Stimulated activated CD8-positive, alpha-beta memory T cell treated with anti-CD3 and anti-CD28 coated beads, Interleukin-4, amount 100 ng/mL, for 24 hours (primary cell): ENCODE measurements at places on chromosomes 5 and 9.
A peak's percentile ranks its signal among the peaks of the same experiment; 100 is the strongest.

DNA sequence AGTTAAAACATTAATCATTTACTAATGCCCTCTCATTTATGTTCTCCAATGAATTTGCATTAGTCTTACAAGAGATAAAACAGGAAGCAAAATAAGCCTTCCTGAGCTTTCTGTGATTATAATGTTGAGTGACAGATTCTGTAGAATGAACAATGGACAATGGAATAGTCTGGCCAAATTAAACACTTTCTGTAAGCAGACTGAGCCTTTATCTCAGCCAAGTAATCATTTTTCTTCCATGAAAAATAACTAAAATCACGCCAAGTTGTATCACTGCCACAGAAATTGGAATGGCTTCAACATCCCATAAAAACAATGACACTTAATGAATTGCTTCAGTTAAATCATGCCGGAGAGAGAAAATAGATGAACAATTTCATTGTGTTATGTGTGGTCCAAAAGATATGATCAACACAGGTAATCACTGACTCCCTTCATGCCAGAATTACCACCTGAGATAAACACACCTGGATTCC lies 63.0 kb downstream of the TSSK1B start:
- DNase-seq = no peak

- DNase-seq = no peak
Observed at GRCh38 chr5:151107084-151107483, 26.2 kb upstream of the TNIP1 start.

DNA sequence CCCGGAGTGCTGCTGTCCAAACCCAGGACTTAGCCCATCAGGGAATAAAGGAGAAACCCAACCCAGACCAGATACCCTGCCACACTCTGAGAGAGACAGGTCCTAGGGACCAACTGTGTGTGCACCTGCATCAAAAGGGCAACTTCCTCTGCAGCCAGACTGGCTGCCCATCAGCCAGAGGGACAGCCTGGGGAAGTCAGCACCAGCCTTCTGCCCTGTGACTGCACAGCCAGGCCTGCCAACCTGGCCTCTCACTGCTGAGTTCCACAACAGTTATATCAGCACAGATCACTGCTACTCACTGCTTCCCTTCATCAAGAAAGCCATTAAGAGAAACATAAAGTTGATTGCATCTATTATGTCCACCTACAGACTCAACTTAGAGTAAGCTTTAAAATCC lies 18.0 kb downstream of the GABBR2 start:
- no peak for DNase-seq

DNA sequence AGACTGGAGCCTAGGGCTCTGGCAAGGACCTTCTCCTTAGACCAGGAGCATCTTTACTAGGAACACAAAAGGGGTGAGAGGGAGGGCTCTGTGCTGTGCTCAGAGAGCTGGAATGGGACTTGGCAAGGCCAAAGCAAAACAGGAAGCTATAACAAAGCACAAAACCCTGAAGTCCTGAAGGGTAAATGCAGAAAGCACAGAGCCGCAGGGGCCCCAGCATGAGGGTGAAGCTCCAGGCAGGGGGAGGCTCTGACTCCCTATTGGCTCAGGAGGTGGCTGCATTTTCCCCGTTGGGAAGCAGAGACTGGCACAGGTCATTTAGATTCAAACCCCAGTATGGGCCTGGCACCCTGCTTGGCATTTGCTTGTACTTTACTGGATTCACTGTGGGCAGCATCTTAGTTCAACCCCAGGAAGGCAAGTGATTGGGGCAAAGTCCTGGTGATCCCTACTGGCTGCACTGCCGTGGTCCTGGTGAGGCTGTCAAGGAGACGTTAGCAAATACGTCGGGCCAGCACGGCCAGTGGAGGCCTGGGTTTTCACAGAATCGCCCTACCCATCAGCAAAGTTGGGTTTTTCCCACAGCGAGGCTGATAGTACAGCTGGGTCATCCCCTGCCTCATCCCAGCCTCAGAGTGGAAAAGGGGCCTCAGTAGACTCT lies 46.3 kb downstream of the GGTA1 start:
- DNase-seq = no peak

DNA sequence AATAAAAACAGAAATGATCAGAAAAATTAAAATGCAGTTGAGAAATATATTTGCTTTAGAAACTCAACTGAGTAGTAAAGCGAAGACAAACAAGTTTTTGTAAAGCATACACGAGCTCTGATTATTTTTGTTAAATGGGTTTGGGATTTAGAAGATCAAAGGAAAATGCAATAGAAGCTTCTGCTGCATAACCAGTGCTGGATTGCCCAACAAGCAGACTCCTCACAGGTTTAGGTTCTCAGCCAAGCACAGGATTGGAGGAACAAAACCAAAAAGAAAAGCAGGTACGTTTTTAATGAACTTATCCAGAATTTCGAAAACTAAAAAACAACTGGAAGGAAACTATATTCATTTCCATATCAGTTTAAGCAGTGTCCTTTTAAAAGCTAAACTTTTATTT lies 423.8 kb downstream of the TMEM161B start:
- no peak for DNase-seq

DNA sequence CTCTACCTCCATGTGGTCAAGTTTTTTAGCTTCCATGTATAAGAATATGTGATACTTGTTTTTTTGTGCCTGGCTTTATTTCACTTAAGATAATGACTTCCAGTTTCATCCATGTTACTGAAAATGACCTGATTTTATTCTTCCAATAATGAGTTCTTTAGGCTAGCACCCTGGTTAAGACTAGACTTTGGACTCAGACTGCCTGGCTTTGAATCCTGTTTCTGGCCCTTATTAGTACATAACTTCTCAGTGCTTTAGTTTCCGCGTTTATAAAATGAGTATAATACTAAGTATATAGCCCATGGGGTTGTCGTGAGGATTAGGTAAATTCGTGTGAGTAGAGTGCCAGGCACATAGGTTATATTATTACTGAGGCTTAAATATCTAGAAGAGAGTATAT lies 18.5 kb downstream of the KIAA1958 start:
- DNase-seq = no peak

GRCh38 chr9:109730228-109730627 lies 49.8 kb upstream of the PALM2AKAP2 start:
- DNase-seq = no peak

DNA sequence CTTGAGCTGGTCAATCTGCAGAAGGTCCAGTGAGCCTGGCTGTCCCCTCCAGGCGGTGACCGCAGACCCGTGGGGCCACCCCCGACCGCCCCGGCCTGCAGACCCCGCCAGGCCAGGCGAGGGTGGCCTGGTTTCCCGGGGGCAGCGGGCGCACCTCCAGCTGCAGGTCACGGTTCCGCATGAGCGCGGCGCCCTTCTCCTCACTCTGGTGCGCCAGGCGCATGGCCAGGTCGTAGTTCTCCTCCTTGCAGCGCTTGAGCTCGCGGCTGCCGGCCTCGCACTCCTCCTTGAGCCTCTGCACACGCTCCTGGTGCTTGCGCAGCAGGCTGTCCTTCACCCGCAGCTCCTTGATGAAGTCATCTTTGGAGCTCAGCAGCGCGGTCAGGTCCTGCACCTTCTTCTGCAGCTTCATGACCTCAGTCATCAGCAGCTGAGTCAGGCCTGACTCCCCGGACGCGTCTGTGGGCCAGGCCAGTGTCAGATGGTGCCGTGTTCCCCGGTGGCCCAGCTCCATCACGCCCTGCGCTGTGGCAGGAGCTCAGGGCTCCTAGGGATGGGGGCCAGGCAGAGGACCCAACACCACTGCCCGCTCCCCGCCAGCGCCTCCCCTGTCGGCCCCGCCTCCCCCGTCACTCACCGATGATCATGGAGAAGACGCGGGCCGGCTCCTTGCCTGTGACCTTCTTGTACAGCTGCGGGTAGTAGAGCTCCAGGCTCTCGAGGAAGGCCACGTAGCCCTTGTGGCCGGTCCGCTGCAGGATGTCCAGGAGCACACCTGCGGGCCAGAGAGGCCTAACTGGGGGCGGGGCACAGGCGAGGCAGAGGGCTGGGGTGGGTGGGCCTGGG lies 2.6 kb downstream of the CARD9 start:
- no peak for DNase-seq

GRCh38 chr9:132077881-132078698 lies 1.6 kb downstream of the MED27 start:
- DNase-seq = peak; percentile 8

- DNase-seq = no peak
Observed at GRCh38 chr9:89886281-89886700, 281.5 kb downstream of the GADD45G start.

DNA sequence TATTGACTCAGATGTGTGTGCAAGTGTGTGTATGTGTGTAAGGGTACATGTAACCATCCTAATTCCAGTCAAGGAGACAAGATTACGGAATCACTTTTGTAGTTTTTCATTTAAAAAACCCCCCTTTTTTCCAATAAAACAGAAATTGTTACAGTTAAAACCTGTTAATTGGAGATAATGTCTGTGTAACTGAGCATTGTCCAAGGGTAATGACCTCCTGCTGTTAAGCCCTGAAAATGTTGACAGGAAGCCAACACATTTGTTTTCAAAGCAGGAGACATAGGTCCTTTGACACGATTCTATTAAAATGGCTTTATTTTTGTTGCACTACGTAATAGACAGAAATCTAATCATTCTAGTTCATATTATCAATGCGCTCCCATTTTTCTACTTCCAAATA lies 457.3 kb upstream of the ARRDC3 start:
- no peak for DNase-seq

GRCh38 chr5:95631991-95632675 lies 12.2 kb downstream of the GPR150 start:
- peak; percentile 24 for DNase-seq

GRCh38 chr9:116096046-116096445 lies 57.5 kb upstream of the PAPPA start:
- no peak for DNase-seq

- no peak for DNase-seq
Observed at GRCh38 chr5:72835633-72836032, 19.2 kb downstream of the TNPO1 start.

DNA sequence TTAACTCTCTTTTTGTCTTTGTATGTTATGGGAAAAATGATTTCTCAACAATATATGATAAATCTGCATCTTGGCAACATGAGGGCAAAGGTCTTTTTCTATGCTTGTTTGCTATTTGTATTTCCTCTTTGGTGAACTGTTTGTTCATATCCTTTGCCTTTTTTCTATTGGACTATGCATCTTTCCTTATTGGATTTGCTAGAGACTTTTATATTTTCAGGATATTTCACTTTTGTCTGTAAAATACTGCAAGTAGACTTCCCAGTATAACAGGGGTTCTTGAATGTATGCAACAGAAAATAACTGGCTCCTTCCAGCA lies 69.4 kb upstream of the SSBP2 start:
- no peak for DNase-seq

DNA sequence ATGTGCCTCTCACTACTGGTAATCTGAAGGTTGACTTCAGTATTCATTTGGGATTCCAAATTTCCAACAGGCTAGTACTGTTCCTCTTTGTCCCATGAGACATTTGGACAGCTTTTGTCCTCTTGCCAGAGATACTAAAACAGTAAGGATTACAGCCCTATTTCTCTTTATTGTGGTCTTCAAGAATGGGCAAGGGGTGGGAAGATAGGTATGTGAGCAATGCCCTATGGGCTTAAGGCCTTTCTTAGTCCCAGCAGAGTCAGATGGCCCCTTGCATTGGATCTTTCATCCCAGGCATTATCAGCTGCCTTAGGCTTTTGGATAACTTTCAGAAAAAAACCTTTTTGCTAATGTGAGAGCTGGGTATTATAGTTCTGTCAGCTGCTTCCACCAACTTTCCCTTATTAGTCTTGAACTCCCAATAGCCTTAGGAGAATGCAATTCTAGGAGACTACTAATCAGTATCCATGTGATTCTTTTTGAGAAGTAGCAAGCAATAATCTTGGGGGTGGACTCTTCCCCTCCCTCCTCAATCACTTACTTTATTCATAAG lies 361.1 kb upstream of the NUDT12 start:
- DNase-seq = no peak

- no peak for DNase-seq
Observed at GRCh38 chr5:169970911-169971765, 9.2 kb downstream of the INSYN2B start.

- DNase-seq = no peak
Observed at GRCh38 chr9:88072831-88073375, 65.4 kb downstream of the SPATA31C2 start.

DNA sequence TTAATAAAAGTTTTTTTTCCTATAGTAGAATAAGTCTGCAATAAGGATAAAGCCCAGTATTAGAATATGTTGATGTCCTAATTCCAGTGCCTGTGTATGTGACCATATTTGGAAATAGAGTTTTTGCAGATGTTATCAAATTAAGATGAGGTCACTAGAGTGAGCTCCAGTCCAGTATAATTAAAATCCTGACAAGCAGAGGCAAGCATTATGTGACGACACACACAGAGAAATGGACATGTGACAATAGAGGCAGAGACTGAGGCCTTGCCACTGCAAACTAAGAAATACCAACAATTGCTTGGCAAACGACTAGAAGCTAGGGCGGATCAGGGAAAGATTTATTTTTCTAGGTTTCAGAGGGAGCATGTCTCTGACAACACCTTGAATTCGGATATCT lies 216.4 kb upstream of the CYLC2 start:
- DNase-seq = no peak

DNA sequence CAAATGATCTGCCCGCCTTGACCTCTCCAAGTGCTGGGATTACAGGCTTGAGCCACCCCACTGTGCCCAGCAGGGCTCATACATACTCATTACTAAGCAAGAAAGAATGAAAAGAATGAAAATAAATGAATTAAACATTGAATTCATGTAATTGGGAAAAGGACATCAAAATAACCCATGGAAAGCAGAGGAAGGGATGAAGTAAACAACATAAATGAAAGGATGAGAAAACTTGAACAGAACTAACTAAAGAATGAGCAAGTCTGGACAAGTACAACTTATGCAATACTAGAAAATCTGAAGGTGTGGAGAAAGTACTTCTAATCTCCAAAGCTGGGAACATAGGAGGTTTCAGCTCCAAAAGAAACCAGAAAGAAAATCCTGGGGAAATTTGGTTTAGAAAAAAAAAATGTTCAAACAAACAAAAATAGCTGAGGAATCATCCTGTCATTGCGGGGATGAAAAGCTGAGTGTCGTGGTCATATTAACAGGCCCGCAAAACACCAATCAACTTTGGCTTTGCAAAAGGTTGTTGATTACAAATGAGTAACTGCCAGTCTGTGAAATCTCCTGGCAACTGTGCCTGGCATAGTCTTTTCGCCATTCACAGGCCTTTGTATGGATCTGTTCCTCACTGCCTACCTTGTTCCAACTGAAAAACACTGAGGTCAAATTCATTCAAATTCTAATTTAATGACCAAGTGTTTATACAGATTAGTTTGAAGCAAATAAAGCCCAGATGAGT lies 2.3 kb upstream of the AK3 start:
- no peak for DNase-seq

DNA sequence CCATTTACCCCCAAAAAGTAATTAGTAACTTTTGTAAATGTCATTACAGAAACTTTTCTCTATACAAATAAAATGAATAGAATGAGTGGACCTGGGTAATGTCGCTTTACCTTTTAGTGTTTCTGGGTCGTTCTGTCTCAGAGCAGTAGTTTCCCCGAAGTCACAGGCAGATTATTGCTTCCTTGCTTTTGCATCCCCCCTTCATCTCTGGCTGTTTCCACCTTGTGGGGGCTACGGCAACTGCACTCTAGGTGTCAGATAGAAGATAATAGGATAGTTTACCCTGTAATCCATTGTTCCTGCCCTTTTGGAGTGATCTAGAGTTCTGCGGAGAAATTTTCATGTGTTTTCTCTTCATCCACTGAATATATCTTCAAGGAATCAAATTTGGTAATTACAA lies 68.7 kb downstream of the PRR16 start:
- DNase-seq = no peak
